ENCODE measurements at places on chromosomes 12 and 14.

DNA sequence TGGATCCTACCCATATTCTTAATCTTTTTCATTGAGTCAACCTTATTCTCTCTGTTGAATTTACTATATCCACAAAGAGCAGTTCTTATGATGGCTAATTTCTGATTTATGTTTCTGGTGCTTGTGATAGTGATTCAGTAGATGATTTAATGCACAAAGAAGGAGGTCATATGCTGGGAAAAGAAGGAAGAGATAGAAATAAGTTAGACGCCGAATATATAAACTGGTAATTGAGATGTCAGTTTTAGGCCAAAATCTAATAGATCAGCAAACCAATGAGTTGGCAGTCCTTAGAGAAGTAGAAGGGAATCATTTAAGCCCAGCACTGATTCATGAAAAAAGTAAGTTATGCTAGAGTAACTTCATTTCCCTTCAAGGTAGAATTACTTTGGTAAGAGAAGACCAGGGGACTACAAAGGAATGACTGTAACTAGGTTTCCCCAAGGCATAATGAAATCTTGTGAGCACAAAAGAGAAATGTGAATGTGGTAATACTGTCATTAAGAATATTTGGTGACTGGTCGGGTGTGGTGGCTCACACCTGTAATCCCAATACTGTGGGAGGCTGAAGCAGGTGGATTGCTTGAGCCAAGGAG, 132.4 kb downstream of the TGFB3 start:
- no peaks in the 10 kb centered on the region for H3K36me3 ChIP-seq
- no peak for DNase-seq
- no peak overlapping the region for H3K4me3 ChIP-seq
- no peak overlapping the region for H3K27ac ChIP-seq

DNA sequence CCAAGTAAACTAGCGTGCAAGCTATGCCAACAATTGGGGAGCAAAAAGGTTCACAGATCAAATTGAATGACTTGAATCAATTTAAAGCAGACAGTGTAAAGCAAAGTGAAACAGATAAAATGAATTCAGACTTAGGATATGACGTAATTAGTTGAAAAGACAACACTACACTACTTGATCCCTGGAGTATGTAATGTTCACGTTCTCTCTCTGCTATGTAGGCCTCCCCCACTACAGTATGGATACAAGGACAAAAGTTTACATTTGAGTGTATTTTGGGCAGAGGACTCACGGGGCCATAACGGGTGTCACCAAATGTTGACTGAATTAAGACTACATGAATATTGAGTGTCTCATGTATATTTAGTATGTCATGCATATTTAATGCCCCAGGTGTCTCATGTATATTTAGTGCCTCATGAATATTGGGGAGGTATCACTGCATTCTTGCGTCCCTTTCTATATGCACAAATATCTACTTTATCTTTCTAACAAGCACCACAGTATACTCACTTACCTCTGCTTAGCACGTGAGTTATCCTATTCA, 44.5 kb downstream of the RERGL start:
- H3K27me3 ChIP-seq = no peaks in the 10 kb centered on the region
- no peak for DNase-seq
- H3K4me3 ChIP-seq = no peak overlapping the region
- no peak overlapping the region for H3K27ac ChIP-seq
- H3K36me3 ChIP-seq = no peaks in the 10 kb centered on the region
- no peaks in the 10 kb centered on the region for H3K4me1 ChIP-seq

GRCh38 chr12:100293017-100293416, 26.0 kb downstream of the SCYL2 start:
- peaks cover 11% of the 10 kb centered on the region for H3K36me3 ChIP-seq
- peak overlapping the region; percentile 8 for H3K27ac ChIP-seq
- no peak overlapping the region for H3K4me3 ChIP-seq
- DNase-seq = no peak
- H3K4me1 ChIP-seq = no peaks in the 10 kb centered on the region

- H3K27ac ChIP-seq = peak overlapping the region; percentile 89
- H3K4me3 ChIP-seq = peak overlapping the region; percentile 88
- H3K36me3 ChIP-seq = peaks cover 46% of the 10 kb centered on the region
- H3K4me1 ChIP-seq = peaks cover 38% of the 10 kb centered on the region
Observed at GRCh38 chr12:53181935-53182334, 1.2 kb upstream of the CSAD start.

- no peak for DNase-seq
- H3K4me1 ChIP-seq = peaks cover 3% of the 10 kb centered on the region
- no peak overlapping the region for H3K4me3 ChIP-seq
- peaks cover 15% of the 10 kb centered on the region for H3K27me3 ChIP-seq
- no peaks in the 10 kb centered on the region for H3K36me3 ChIP-seq
Observed at GRCh38 chr12:117109943-117110635, 10.9 kb upstream of the TESC start.

DNA sequence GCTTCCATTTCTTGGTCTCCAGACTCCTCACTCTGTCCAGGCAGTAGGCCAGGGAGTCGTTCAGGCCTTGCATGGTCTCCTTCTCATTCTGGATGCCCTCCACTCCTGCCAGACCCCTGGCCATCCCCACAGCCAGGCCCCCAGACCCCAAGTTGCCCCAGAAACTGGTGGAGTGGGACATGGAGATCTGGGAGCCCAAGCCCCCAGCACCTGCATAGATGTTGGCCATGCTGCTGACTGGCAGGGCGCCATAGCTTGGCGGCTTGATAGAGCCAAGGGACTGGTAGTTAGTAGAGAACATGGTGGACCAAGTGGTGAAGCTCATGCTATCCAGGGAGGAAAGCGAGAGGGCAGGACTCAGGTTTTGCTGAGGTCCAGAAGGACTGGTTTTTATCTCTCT, 21.2 kb upstream of the INSM2 start:
- no peaks in the 10 kb centered on the region for H3K4me1 ChIP-seq
- DNase-seq = no peak
- no peaks in the 10 kb centered on the region for H3K36me3 ChIP-seq
- no peak overlapping the region for H3K27ac ChIP-seq

DNA sequence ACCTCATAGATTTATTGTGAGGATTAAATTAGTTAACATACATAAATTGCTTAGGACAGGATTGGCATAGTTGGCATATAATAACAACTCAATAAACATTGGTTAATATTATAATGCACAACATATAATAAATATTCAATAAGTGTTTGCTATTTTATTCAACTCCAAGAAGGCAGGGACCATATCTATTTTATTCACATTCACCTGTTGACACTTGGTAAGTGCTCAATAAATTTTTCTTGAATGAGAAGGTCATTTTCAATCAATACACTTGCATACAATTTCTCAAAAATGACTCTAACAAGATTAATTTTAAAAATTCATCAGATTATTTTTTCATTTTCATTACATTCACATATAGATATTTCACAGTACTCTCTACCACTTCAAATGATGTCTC, 12.4 kb upstream of the NUP107 start:
- peaks cover 36% of the 10 kb centered on the region for H3K4me1 ChIP-seq
- peak overlapping the region; percentile 80 for H3K4me3 ChIP-seq
- no peaks in the 10 kb centered on the region for H3K27me3 ChIP-seq
- DNase-seq = no peak
- peaks cover 3% of the 10 kb centered on the region for H3K36me3 ChIP-seq

DNA sequence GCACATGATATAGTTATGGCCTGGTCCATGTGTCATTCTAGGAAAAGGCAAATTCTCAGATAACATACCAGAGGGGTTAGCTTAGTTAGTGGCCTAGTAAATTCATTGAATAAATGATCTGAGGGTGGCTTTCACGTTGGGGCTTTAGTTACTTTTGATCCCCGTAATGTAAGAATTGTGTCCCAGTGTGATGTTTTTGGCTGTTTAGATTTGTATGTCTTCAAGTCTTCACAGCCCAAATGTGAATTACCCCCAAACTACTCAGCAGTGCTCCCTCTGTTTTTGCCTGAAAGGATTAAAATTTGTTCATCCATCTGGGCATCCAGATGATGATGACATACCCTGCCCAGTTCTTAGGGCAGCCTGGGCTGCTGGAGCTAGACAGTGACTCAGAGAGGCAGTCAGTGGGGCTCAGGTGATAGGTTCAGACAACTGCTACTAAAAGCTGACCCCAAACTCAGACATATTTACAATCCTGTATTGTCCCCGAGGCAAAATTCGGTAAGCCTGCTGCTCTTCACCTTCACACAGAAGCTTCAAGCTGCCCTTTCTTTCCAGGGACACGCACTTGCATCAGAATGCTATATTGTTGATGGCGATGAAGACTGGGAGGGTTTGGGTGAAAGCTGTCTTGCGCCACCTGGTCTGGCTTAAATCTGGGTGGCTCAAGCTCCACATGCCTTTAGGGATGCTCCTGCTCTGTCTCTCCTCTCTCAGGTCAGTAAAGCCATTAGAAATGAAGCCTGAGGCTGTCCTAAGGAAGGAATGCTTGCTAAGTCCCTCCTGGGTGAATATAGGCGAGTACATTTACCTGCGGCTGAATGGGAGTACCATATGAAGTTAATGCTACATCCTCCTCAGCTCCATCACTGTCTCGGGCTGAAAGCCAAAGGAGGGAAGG, 10.3 kb downstream of the GPRC5D start:
- H3K4me1 ChIP-seq = no peaks in the 10 kb centered on the region
- no peak for DNase-seq
- H3K4me3 ChIP-seq = no peak overlapping the region
- peaks cover 15% of the 10 kb centered on the region for H3K27me3 ChIP-seq
- H3K36me3 ChIP-seq = no peaks in the 10 kb centered on the region

- H3K36me3 ChIP-seq = no peaks in the 10 kb centered on the region
- no peak for DNase-seq
- H3K27me3 ChIP-seq = no peaks in the 10 kb centered on the region
Observed at GRCh38 chr14:58829594-58829993, 191.8 kb downstream of the DACT1 start.

- no peaks in the 10 kb centered on the region for H3K36me3 ChIP-seq
- no peak overlapping the region for H3K4me3 ChIP-seq
- H3K27ac ChIP-seq = no peak overlapping the region
- no peaks in the 10 kb centered on the region for H3K4me1 ChIP-seq
- DNase-seq = no peak
Observed at GRCh38 chr14:81743605-81744004, 210.0 kb upstream of the SEL1L start.
